ENCODE measurements at places on chromosomes 2 and 18. TPM values are rescaled to one million over a fixed set of nuclear protein-coding genes. Genes with fewer than 3 reads are reported as not detected.
A peak's percentile ranks its signal among the peaks of the same experiment; 100 is the strongest.

DNA sequence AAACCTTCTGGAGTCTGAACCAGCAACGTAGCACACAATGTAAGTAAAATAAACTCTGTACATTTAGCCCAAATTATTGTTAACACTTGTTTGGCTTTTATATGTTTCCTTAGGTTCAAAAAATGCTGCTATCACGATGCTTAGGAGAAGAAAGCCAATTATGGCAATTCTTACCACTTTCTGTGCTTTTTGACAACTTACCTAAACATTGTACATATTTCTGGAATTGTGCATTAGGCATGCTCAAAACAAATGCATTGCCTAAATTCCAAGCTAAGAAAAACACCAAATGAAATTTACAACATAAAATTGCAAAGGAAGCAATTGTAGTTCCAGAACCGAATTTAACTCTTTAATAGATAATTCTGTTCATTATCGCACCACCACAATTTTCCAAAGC is 585.6 kb upstream of the DSEL start:
- DNase-seq, result no peak

- no peak for DNase-seq
Measured at GRCh38 chr2:107529146-107529545, 297.5 kb upstream of the RGPD4 start.

GRCh38 chr2:207082619-207083018 is 83.1 kb downstream of the KLF7 start:
- DNase-seq, result no peak

DNA sequence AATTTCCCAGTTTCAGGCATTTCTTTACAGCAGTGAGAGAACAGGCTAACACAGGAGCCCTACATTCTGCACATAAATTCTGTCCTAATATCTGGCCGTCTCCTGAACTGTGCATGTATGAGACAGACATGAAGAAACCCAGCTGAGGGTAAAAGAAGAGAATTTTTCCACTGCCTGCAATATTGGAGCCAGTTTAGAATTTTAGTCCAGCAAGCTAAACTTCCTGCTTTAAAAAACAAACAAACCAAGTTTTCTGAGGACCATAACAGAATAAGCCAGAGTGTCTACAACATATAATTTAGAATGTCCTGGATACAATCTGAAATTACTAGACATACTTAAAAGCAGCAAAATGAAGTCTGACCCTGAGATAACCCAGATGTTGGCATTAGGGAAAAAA is 215.1 kb upstream of the KLHL29 start:
- DNase-seq, result no peak

- DNase-seq, result no peak
Measured at GRCh38 chr2:143264851-143265250, 135.6 kb downstream of the ARHGAP15 start.

DNA sequence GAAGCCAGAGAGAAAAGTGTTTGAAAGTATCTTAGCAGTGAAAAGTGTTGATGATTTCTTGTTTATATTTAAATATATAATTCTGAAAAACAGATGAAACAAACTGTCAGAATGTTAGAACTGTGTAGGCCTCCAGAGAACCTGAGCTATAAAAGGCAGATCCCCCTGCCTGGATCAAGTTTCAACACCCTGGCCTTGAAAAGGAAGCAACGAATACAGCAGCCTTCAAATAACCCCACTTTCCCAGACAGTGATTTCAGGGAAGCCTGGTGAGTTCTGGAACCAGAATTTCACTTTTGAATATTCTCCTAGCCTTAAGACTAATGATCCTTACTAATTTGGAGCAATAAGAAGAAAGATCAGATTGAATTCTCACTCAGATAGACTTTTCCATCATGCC is 13.3 kb upstream of the TRIM43 start:
- DNase-seq, result no peak

DNA sequence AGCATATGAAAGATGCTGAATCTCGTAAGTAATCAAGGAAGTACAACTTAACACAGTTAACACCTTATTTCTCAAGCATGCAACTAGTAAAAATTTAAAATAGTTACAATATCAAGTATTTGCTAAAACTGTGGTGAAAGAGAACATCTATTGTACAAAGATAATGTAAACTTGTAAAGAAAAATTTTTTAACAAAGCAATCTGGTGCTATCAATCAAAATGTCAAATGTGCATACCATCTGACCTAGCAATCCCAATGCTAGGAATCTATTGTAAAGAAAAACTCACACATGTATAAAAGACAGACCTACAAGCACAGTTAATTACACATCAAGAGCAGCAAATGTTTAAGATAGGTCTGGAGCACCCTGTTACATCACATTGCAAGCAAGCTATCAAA is 90.1 kb downstream of the SLC66A3 start:
- no peak for DNase-seq

GRCh38 chr2:222115296-222115695 is 183.5 kb downstream of the PAX3 start:
- no peak for DNase-seq

- DNase-seq, result no peak
Measured at GRCh38 chr2:163044114-163044513, 205.5 kb upstream of the KCNH7 start.

- DNase-seq, result no peak
Measured at GRCh38 chr2:54634564-54635511, 88.6 kb upstream of the EML6 start.

DNA sequence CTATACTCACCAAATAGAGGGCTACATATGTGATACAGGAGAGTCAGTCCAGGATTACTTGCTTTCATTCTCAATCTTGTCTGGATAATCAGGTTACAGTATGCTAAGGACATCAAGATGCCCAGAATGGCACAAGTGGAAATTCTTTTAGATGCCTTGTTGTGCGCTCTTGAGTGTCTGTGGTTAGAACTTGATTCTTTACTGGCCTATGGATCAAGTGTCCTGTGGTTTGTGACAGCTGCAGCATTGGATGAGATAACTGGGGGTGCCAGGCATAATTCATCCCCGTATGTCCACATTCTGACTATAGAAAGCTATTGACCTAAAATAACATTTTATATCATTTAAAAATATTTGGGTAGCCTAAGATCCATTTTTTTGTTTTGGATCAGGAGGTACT is 40.1 kb downstream of the CDC42EP3 start:
- no peak for DNase-seq

GRCh38 chr18:5175378-5175777 is 21.7 kb downstream of the AKAIN1 start:
- DNase-seq, result no peak

GRCh38 chr2:18473241-18474181 is 86.9 kb downstream of the RDH14 start:
- DNase-seq, result no peak

GRCh38 chr2:166632616-166633015 is 138.6 kb upstream of the SCN7A start:
- no peak for DNase-seq

- no peak for DNase-seq
Measured at GRCh38 chr18:65587491-65587890, 163.3 kb upstream of the CDH7 start.

DNA sequence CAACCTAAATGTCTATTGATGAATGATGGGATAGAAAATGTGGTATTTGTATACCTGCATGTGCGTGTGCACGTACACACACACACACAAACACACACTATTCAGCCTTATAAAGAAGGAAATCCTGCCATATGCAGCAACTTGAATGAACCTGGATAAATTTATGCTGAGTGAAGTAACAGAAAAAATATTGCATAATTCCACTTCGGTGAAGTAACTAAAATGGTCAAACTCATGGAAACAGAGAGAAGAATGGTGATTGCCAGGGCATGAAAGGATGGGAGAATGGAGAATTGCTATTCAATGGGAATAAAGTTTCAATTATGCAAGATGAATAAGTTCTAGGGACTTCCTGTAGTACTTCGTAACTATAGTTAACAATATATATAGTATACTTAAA is 95.5 kb upstream of the SCN1A start:
- DNase-seq, result no peak

DNA sequence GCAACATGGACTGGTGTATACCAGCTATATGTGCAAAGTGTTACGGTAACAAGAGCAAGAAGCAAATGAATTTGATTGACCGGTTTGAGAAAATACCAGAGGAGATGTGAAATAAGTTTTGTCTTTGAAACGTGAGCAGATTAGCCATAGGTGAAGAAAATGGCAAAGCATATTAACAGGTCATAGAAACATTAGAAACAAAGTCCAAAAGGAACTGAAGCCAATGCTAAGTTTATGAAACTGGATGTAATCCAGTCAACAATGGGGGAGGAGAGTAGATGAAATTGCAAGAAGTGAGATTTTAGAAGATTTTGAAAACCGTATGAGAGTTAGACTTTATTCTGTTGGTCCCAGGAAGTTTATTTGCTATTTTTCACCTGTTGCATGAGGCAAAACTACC is 1315.4 kb upstream of the CHAC2 start:
- DNase-seq, result no peak

- DNase-seq, result no peak
Measured at GRCh38 chr2:203875471-203875870, 7.9 kb downstream of the CTLA4 start.

DNA sequence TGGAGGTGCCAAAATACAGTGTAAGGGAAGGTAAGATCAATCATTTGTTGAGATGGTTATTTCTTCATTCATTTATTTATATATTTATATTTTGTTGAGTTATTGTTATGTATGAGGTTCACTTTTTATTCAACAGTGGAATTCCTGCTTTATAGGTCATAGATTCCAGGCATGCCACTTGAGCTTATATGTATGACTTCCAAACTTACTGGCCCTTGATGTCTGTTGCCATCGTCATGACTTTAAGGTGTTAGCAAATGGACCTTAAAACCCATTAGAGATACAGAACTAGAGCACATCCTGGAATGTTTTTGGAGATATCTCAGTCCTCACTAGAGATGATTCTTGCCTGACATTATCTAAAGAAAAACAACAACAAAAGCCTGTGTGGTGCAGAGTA is 25.9 kb downstream of the CCDC85A start:
- DNase-seq, result no peak

DNA sequence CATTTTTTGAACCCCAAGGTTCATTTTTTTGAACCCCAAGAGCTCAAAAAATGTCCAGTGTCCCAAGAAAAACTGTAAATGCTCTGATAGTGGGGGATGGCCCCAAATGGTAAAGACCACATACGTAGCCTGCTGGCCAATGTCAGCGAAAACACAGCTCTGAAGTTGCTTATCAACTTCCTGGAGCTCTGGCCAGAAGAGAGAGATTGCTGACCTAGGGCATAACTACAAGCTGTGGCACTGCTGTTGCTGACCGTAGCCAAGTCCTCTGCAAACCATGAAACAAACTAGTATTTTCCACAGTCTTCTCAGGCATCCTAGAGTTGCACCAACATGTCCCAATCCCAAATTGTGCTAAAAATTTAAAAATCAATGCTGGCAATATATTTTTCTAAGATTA is 50.9 kb downstream of the REEP1 start:
- DNase-seq, result no peak

DNA sequence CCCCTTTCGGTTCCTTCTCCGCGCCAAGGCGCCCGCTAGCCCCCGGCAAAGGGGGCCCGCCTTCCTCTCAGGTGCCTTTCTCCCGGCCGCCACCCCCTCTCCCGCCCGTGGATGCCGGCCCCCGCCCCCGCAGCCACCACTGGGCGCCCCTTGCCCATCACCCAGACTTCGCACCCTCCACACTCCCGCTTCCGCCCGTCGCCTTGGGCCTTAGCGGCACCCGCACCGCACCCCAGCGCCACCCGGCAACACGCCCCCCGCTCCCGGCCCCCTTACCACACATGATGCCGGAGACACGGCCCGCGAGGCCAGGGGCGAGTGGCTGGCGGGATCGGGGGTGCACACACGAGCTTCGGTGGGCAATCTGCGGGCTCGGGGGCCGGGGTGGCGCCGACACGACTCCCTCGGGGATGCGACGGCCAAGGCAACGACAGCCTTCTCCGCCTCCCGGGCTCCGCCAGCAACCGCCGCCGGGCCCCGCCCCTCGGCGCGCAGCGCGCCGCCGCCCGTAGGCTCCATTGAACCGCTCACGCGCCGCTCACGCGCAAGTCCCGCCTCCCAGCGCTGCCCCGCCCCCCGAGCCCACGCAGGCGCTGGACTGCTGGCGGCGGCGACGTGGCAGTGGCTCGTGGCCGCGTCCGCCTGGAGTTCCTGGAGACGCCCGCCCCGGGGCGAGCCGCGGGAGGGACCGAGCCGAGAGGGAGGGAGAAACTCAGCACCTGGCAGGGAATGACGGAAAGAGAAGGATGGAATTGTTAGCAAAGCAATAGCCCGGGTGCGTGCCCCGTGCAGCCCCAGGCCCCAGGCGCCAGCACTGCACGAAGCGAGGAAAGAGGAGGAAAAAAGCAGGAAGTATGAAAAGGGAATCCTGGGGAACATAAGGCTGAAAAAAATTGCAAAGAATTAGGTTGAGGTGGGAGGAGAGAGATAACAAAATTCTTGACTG is at the start of gene GFPT1:
GFPT1 (minus strand) TSS at position 439 of the 946 bp plus-strand sequence; CDS start at position 283, 156 bp downstream.
- DNase-seq, result peak; percentile 96

DNA sequence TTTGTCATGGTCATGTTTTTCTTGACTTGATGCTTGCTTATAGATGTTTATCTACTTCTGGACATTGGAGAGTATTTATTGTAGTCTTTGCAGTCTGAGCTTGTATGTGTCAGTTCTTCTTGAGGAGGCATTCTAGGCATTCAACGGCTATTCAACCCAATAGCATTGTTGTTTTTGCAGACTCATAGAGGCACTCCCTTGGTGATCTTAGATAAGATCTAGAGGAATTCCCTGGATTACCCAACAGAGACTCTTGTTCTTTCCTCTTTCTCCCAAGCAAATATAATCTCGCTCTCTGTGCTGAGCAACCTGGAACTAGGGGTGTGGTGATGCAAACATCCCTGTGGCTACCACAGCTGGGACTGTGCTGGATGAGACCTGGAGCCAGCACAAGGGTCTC is 40.4 kb downstream of the SYT4 start:
- no peak for DNase-seq

HOXD10 gene
- total RNA-seq, result not detected

CPO gene
- total RNA-seq, result not detected

KLHL41 gene
- total RNA-seq, result 0.68 TPM

DSG4 gene
- total RNA-seq, result not detected

Data from lower lobe of right lung (tissue), 2 donors.